ENCODE measurements at places on chromosomes 16 and 17. TPM values are rescaled to one million over a fixed set of nuclear protein-coding genes. Genes with fewer than 3 reads are reported as not detected.

UBTF gene
- 51.7 TPM for total RNA-seq

MYH13 gene
- total RNA-seq, result 0.52 TPM

WFDC1 gene
- 1.6 TPM for total RNA-seq

FBXL16 gene
- not detected for total RNA-seq

PITPNC1 gene
- total RNA-seq, result 9.4 TPM

MED13 gene
- 69.4 TPM for total RNA-seq

FN3K gene
- 4.7 TPM for total RNA-seq

RAB26 gene
- total RNA-seq, result not detected

MPV17L gene
- 3.1 TPM for total RNA-seq

CRYBA1 gene
- total RNA-seq, result not detected

CHTF18 gene
- 4.2 TPM for total RNA-seq

PIGW gene
- total RNA-seq, result 4.7 TPM

ABCC11 gene
- not detected for total RNA-seq

KRT31 gene
- total RNA-seq, result 3.1 TPM

All from skeletal muscle tissue (tissue), 5 donors.